Activated naive CD4-positive, alpha-beta T cell treated with anti-CD3 and anti-CD28 coated beads, Interleukin-2, amount 10 ng/mL, durations not matched to agents 7 days and 5 days (primary cell): ENCODE measurements at places on chromosomes 1 and 21.

- no peak overlapping the region for H3K27ac ChIP-seq
- peaks cover 32% of the 10 kb centered on the region for H3K36me3 ChIP-seq
- DNase-seq, result no peak
- peaks cover 25% of the 10 kb centered on the region for H3K4me1 ChIP-seq
- H3K27me3 ChIP-seq, result no peaks in the 10 kb centered on the region
- no peak overlapping the region for H3K4me3 ChIP-seq
Observed at GRCh38 chr1:180838535-180838934, 74.2 kb upstream of the KIAA1614 start.

- peaks cover 94% of the 10 kb centered on the region for H3K27me3 ChIP-seq
- no peak overlapping the region for H3K27ac ChIP-seq
- DNase-seq, result no peak
- peaks cover 9% of the 10 kb centered on the region for H3K4me1 ChIP-seq
- H3K4me3 ChIP-seq, result no peak overlapping the region
Observed at GRCh38 chr1:32887623-32888022, 1.3 kb downstream of the HPCA start.

DNA sequence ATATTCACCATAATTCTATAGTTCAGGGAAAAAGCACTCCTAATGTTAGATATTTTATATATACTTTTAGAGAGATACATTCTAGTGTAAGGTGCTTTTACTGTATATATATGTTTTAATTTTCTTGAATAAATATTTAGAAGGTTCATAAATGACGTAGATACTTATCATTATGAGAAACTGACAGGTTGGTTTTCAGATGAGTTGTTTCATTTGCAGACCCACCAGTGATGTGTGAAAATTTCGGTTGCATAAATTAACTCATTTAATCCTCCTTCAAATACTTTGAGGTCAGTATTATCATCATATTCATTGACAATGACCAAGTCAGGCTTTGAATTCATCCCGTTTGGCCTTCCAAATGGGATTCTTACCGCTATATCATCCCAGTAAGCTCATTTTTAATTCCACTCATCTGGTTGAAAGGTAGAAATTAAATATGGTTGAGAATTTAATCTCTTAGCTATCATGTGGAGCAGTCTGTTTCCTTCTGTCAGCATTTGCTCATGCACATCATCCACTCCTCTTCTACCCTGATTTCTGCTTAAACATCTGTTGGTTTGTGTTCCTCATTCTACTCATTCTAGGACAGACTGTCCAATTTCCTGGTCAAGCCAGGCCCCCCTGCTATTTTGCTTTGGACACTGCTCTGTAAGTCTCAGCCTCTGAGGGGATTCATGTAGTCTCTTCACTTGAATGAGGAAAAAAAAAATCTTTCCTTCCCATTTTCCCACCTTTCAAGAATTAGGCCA is 1156.6 kb downstream of the PLA2G4A start:
- no peak overlapping the region for H3K27ac ChIP-seq
- no peak overlapping the region for H3K4me3 ChIP-seq
- no peaks in the 10 kb centered on the region for H3K36me3 ChIP-seq
- H3K4me1 ChIP-seq, result no peaks in the 10 kb centered on the region

DNA sequence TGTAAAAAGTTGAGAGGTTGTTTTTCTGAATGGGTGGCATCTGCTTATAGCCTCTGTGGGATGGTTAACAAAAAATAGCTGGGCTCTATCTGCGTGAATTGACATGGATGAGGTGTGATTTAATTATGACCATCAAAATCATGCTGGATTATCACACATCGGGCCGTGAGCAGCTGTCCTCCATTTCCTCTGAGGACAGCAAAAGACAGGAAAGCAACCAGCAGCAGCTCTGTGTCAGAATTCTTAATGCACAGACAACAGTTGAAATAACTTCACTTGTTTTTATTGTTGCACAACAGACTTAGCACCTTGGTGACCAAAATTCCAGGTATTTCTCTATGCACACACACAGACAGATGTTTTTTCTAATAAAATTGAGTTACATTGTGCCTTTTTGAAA is 54.5 kb upstream of the LAPTM5 start:
- DNase-seq, result no peak
- no peaks in the 10 kb centered on the region for H3K36me3 ChIP-seq
- peaks cover 45% of the 10 kb centered on the region for H3K27me3 ChIP-seq
- no peak overlapping the region for H3K27ac ChIP-seq
- H3K4me3 ChIP-seq, result no peak overlapping the region
- no peaks in the 10 kb centered on the region for H3K4me1 ChIP-seq

GRCh38 chr1:174134003-174134659 is 25.2 kb upstream of the RABGAP1L start:
- no peaks in the 10 kb centered on the region for H3K36me3 ChIP-seq
- H3K4me1 ChIP-seq, result no peaks in the 10 kb centered on the region
- H3K27ac ChIP-seq, result no peak overlapping the region
- no peak for DNase-seq
- no peaks in the 10 kb centered on the region for H3K27me3 ChIP-seq

- H3K27ac ChIP-seq, result no peak overlapping the region
- H3K4me1 ChIP-seq, result no peaks in the 10 kb centered on the region
- H3K4me3 ChIP-seq, result no peak overlapping the region
- H3K36me3 ChIP-seq, result no peaks in the 10 kb centered on the region
- no peak for DNase-seq
Observed at GRCh38 chr1:196376630-196377328, 231.5 kb downstream of the KCNT2 start.

DNA sequence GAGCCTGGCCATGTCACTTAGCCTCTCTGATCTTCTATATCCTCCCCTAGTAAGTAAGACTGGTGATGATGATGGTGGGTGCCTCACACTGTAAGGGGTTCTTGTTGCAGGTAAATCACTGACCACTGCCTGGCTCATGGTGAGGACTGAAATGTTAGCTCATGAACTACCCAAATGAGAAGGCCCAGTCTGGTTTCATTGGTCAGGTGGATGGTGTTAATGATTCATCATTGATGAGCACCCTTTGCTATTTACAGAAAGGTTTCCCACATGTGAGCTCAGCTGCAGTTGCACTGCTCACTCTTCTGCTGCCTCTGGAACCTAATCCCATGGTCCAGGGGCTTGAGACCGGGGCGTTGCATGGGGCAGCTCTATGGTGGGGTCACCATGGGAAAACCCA is 417.7 kb downstream of the PRDM2 start:
- peaks cover 8% of the 10 kb centered on the region for H3K27me3 ChIP-seq
- H3K27ac ChIP-seq, result no peak overlapping the region
- no peak overlapping the region for H3K4me3 ChIP-seq
- no peaks in the 10 kb centered on the region for H3K36me3 ChIP-seq

DNA sequence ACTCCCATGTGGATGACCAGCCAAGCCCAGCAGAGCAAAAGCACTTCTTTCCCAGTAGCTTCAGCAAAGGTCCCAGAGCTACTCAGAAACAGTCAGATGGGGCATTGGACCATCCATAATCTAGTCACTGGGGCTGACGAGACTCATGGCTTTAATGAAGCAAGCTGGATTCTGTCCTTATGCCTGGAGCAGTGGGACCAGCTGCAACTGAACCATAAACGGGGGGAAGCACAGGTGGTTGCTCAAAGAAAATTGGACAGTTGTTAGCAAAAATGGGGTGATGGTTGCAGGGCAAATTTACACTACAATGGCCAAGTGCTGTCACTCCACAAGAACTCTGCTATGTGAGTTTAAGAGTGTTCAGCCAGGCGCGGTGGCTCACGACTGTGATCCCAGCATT is 17.4 kb upstream of the FASLG start:
- no peak for DNase-seq
- no peak overlapping the region for H3K27ac ChIP-seq
- H3K4me1 ChIP-seq, result peaks cover 86% of the 10 kb centered on the region
- no peak overlapping the region for H3K4me3 ChIP-seq
- peaks cover 65% of the 10 kb centered on the region for H3K27me3 ChIP-seq

GRCh38 chr1:87501738-87502137 is 173.1 kb downstream of the LMO4 start:
- no peaks in the 10 kb centered on the region for H3K4me1 ChIP-seq
- no peaks in the 10 kb centered on the region for H3K27me3 ChIP-seq
- no peaks in the 10 kb centered on the region for H3K36me3 ChIP-seq
- H3K4me3 ChIP-seq, result no peak overlapping the region
- no peak for DNase-seq

DNA sequence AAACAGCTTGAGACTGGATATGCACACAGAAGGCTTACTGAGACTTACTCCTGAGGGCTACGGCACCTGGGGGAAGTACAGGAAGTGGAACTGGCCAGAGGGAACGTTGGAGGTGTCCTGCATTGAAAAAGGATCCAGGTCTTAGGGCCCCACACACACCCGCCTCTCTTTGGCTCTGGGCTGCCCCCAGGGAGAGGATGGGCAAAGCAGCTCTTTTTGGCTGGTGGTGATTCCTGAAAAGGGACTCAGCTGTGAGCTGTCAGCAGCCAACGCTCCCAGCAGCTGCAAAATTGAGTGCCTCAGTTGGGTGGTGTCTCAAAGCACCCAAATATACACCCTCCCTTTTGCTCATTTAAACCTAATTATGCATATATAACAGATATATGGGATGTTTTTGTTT is 213.2 kb downstream of the TNR start:
- H3K4me3 ChIP-seq, result no peak overlapping the region
- DNase-seq, result no peak
- no peak overlapping the region for H3K27ac ChIP-seq
- H3K27me3 ChIP-seq, result peaks cover 7% of the 10 kb centered on the region

DNA sequence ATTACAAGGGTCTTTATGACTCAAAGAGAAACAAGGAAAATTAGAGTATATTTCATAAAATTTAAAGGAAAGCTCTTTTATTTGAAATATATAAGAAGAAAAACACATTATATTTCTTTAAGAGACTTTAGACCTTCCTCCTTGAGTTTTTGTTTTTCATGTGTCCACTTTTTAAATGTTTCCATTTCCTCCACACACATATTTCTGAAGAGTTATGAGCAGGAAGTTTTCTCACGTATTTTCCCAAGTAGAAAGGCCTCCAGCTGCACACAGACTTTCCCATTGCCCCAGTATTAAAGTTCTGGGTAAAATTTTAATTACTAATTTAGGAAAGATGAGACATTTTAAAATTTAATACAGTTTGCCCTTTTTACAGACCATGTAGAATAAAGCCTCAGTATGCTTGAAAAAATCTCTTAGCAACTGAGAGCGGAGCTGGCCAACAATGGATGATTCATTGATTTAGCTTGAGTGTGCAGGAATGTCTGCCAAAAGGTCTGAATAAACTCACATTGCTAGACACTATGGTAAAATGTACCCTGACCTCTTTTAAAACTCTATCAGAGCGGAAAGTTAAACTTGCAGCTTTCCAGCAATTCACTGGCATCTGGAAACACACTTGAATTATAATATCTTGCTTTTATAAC is 57.9 kb downstream of the DDAH1 start:
- no peaks in the 10 kb centered on the region for H3K36me3 ChIP-seq
- no peak for DNase-seq
